Kidney tubule cell (primary cell): ENCODE measurements at places on chromosomes 1 and 21.

DNA sequence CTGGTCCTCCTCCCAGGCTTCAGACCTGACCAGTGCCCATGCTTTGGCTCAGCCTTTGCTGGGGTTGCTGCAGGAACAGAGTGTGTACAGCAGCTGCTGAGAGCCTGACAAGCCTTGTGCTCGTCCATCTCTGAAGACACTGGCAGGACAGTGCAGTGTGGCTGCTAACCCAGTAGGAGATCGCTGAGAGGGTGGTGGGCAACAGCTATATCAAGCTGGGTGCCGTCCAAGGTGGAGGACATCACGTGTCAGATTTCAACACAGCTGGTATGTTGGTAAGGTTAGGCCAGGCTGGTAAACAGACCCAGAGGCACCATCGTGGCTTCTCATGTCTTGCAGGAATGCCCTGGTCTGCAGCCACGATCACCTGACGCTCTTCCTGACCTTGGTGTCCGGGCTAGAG, 17.9 kb upstream of the SLC25A34 start:
- no peak for DNase-seq

GRCh38 chr1:6918186-6918924, 133.1 kb downstream of the CAMTA1 start:
- no peak for DNase-seq

- DNase-seq, result no peak
These were observed 21.9 kb downstream of the ERG start for GRCh38 chr21:38476385-38476784.

GRCh38 chr1:23557471-23558124, 1.7 kb downstream of the ID3 start:
- peak; percentile 9 for DNase-seq

DNA sequence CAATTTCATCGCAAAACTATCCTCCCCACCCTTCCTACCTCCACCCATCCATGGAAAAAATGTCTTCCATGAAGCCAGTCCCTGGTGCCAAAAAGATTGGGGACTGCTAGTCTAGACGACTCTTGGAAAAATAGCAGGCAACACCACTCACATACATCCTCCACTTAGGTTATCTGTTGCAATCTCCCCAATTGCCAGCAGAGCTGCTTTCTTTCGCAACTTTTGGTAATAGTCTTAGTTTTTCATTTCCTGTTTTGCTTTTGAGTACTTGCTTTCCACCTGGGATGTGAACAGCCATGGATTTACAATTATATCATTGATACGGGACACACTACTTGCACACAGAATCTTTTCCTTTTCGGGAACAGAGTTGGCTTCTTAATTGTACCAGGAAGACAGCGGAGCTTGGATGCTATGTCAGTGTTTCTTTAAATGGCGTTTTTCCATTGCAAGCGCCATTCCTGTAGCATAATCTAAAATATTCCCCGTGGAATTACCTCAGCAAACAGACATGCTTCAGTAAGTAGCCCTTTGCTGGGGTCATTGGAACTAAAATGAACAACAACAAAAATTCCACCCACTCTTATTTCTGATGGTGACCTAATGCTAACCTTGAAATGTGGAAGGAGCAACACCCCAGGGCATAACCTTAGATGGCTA, 183.3 kb upstream of the ADGRL2 start:
- peak; percentile 11 for DNase-seq

DNA sequence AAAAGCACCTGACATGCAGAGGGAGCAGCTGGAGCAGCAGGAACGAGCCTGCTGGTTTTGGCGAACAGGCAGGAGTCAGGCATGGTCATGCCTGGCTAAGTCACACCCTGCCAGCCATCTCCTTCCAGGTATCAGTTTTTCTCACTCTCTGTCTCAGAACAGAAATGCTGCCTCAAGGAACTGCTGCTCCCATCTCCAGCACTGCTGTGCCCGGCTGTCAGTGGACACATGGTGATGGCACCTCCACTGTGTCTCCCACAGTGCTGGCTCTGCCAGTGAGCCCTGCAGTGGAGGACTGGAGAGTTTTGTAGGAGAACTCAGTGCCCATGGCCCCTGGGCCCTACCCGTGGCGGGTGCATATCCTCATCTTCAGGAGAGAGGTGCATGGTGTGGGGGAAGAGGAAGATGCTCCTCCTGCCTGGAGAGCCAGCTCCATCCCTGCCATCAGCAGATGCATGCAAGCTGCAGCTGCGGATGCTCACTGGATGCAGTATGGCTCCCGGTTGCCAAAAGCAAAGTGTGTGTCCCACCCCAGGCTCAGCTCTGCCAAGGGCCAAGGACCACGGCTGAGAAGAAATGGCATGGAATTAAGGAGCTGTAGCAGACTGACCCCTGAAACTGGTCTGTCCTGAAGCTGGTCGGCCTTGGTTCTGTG, 114.7 kb downstream of the GRIK3 start:
- no peak for DNase-seq

DNA sequence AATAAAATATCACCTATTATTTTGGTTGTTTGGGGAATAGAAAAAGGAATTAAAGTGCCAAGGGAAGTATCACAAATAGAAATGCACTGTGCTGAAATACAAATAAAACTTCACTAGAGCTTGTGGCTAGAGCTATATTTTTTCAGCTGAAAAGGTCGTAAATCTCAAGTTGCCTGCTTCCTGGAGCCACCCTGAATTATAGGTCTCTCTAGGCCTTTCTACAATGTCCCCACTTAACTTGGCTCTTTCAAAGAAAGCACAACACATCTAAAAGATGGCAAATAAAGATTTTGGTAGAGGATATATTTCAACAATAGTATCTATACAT, 5.0 kb upstream of the RNF2 start:
- DNase-seq, result no peak

GRCh38 chr1:226763905-226764264, 24.8 kb upstream of the ITPKB start:
- peak; percentile 70 for DNase-seq

- no peak for DNase-seq
These were observed 9.3 kb upstream of the S100A10 start for GRCh38 chr1:152002960-152003359.

DNA sequence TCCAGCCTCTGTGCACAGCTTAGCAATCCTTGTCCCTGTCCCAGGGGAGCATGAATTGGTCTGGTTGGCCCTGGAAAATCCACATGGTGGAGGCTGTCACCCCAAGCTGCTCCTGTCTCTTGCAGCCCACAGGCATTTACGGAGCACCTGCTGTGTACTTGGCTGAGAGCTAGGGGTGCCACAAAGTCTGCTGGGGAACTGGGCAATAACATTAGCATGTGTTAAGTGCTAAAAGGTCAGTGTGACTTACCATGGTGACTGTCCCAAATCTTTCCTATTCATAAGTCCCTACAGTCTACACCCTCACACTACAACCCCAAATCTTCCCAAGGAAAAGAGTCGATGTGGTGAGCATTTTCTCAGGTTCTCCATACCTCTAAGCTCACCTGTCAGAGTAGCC, 53.6 kb upstream of the ARTN start:
- DNase-seq, result no peak

DNA sequence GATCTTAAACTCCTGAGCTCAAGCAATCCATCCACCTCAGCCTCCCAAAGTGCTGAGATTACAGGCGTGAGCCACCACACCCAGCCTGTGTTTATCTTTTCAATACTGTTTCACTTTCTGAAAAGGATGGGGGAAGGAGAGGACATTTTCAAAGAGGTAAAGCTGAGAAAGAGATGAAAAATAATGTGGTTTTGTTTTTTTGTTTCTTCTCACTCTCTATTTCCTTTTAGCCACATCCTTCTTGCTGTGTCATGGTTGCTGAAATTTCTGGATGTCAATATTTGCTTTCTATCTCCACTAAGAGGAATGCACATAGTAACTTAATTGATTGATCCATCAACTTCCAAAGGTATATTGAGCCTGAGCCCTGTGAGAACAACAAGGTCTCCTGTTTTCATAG, 6.4 kb upstream of the C1orf21 start:
- no peak for DNase-seq

DNA sequence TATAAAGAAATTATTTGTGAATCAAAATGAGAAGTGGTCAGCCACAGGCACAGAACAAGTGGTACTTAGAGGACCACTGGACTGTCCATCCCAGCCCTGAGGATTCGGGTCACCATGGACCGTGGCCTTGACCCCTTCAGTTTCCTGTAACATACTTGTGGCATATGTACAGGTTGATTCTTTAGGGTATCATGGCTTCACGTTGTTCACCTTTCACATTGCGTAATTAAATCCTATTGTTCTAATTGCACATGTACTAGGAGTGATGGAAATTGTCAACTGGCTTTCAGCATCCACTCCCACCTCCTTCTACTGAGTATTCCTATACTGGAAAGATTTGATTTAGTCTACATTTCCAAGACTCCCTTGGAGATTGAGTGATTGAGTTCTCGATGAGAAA, 148.3 kb upstream of the GJB5 start:
- DNase-seq, result no peak

DNA sequence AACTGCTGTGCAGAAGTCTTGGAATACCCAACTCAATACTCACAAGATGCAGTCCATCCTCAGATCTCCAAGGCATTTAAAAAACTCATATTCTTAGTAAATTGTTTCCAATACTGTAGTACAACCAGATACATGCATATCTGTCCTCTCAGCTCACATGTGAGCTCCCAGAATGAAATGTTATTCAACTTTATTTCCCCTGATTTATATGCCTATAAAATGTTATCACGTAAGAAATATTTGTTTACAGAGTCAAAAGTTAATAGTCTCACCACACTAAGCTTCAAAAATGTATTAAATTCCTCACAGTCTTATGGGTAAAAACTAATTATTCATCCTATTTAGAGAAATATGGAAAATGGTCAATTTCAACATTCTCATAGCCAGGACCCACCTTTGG, 56.6 kb downstream of the LTN1 start:
- no peak for DNase-seq

DNA sequence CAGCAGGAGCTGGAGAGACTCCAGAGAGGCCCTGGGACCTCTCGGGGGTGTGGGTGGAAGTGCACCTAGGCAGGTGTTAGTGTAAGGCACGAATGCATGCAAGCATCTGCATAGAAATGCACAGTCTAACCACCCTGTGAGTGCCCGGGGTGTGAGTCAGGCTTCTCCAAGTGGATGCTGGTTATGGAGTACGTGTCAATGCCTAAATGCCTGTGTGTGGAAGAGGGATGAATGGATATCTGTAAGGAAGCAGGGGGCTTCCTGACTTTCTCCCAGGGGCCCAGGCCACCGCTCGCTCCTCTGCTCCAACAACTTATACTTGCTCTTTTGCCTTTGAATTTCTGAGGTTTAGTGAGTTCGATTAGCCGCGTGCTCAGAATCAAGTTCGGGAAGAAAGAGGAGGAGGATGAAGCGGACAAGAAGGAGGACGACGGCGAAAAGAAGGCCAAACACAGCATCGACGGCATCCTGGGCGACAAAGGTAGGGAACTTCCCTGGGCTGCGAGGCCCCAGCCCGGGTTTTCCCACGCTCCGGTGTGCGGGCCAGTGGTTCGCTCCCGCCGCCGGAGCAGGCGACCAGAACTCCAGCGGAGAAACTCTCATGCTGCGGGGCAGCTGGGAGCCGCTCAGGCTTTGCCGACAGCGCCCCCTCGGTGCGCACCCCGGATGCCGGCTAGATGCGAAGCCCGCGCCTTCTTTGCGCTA, 5.4 kb downstream of the PAX7 start:
- DNase-seq, result peak; percentile 61

DNA sequence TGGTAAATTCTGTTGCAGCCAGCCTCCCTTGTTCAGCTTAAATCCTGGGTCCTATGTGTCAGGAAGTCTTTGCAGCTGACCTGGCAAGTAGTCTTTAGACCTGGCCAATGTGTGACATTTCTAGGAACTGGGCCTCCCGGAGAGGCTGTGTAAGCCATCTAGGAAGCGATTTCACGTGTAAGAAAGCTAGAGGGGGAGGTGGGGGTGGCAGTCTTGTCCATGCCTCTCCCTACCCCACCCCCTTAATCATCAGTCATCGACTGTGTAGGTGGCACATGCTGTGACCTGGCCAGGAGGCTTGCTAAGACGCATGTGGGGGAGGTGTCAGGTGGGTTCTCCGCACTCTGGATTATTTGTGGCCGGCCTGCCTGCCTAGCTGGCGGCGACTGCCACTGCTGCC, 8.4 kb downstream of the C1orf226 start:
- DNase-seq, result no peak

GRCh38 chr1:15444468-15445389, 6.5 kb downstream of the CTRC start:
- no peak for DNase-seq

DNA sequence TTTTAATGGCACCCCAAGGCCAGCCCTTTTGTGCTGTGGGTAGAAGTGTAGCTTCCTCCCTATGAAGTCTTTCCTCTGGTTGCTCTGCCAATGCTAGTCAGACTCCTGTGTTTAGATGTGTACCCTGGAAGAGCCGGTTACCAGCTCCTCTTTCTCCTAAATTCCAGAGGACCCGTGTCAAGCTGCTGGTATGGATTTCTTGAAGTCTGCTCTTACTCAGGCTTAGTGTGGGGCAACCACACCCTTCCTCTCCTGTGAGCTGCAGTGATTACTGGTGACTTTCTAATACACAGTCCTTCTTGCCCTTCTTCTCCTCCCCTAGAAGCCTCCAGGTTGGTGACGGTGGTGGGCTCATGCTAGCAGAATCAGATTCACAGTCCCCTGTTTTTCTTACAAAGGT, 74.1 kb upstream of the AKT3 start:
- peak; percentile 87 for DNase-seq

- DNase-seq, result no peak
These were observed 1.2 kb downstream of the LRP8 start for GRCh38 chr1:53326598-53327181.

GRCh38 chr1:211915924-211916323, 85.4 kb upstream of the LPGAT1 start:
- no peak for DNase-seq

DNA sequence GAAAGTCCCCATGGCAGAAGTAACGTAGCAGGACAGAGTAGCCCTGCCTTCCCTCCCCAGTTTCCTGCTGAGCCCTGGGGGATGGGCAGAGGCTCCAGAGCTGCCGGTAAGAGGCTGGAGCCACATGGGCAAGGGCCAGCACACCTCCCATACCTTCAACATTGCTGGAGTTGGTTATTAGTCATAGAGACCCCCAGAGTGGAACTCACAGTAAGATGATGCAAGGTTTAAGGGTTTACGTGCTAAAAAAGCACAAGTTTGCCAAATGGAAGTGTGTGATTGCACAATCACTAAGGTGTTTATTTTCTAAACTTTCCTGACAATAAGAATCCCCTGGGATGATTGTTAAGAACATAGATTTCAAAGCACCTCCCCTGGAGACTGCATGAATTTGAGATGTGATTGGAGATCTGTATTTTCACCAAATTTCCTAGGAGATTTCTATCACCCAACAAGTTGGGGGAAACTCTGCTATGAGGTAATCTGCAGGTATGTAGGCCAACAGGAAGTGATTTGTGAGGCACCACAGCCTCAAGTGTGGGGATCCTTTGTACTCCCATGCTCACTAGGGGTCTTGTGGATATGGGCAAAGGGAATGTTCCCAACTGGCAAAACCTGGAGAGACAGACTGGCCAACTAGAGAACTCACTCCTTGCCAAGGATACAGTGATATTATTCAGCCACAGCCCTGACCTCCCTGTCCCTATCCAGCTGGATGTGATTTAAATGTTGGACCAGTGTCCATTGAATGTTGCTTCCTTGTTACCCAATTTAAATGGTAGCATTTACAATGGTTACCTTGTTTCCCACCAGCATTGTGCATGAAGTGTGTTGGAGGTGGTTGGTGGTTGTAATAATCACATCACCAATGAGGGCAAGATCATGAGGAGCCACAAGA, 37.1 kb upstream of the CSF1 start:
- DNase-seq, result peak; percentile 50

- DNase-seq, result peak; percentile 15
These were observed 197.4 kb downstream of the ADGRL2 start for GRCh38 chr1:81998165-81998564.

- DNase-seq, result no peak
These were observed 228.8 kb downstream of the HHAT start for GRCh38 chr1:210557426-210558077.

- DNase-seq, result no peak
These were observed 717 bp upstream of the BATF3 start for GRCh38 chr1:212700223-212700891.
